ENCODE measurements at places on chromosomes 4 and X.
A peak's percentile ranks its signal among the peaks of the same experiment; 100 is the strongest.

GRCh38 chr4:128006592-128006991 lies 41.4 kb downstream of the ABHD18 start:
- DNase-seq, result no peak

GRCh38 chr4:101346351-101347266 lies 717 bp downstream of the PPP3CA start:
- DNase-seq, result no peak

GRCh38 chr4:158841540-158841939 lies 72.7 kb downstream of the FNIP2 start:
- DNase-seq, result no peak

DNA sequence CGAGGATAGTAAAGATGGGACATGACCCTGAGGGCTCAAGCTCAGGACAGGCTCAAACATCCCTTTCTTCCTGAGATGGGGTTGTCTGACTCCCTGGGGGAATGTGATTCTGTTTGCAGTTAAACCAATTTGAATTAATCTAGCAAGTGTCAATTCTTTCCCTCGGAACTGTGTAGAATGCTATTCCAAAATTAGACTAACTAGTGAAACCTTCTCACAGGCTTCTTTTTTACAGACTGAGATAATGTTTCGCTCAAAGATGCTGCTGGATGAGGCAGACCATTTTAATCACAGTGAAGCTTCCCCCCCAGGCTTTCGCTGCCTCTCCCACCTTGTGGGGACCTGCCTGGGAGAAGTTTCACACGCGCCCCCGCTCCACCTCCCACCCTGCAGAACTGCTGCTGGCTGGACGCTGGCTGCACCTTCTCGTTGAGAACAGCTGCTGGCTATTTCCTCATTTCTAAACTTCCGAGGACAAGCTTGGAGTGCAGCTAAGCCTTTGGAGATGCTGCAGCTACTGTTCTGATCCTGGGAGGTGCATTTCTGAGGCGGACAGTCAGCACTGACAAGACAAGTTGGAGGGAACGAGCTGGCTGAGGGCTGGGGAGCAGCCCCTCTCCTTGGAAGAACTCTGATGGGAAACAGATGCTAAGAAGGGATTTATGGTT lies 297.8 kb downstream of the RAPGEF2 start:
- no peak for DNase-seq

DNA sequence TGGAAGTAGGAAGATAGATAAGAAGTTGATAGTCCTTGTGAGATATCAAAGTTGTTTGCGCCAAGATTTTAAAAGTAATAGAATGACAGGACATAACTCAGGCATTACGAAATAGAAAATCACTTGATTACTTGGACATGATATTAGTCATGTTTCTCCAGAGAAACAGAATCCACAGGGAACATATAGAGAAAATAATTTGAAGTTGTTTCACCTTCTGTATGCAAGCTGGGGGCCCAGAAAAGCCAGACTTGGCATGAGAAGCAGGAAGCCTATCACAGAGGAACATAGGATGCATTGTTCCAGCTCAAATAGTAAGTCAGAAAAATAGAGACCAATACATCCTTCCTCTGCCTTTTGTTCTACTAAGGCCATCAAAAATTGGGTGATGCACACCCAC lies 715.9 kb downstream of the TECRL start:
- DNase-seq, result no peak

DNA sequence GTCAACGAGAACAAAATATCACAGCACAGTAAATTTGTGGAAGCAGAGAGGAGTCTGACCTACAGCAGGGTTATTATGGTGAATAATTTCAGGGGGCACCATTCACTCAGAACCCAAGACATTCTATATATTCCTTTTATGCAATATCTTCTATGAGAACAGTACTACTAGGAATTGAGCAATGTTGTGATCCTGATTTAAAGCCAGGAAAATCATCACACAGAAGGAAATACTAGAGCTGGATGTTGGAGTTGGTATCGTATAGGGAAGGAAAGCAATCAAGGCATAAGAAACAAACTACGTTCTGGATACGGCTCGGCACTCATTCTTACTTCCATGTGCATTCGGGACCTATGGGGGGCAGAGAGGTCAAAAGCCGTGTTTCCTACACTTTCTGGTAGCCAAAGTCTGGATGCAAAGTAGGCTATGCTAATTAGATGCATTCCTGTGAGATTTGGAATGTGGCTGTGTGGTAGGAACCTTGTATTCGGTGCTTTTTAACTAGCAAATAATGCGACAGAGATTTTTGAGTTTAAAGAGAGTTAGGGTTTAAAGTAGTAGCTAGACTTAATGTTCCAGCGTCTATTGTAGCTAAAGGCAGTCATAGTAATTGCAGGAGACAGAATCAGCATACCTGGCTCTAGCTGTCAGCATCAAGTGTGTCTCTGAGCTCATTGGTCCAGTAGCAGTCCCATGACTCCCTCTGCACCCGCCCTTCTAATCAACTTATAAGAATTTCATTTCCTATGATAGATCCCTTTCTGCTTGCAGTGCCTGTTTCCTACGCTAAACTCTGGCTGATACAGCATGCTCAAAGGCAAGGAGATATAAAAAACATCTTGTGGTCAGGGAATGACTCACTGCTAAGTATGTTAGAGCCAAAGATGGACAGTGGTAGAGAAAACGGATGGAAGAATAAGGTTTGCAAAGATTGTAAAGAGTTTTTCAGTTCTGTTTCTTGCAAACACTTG lies 43.3 kb upstream of the PDGFC start:
- no peak for DNase-seq

DNA sequence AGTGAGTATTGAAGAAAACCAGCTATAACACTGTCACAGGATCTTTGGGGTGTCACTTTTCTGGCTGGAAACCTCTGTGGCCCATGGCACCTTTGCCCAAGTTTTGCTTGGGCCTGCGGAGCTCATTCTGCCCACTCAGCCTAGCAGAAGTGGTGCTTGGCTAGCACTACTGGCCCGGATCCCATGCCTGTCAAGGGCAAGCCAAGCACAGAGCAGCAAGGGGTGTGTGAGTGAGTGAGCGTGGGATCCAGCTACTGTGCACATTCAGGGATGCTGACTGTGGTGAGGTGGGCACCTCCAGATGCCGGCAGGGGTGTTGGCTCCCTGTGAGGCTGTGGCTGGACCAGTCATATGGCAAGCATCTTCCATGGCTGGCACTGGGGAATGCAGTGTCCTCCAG lies 55.4 kb upstream of the RASGEF1B start:
- DNase-seq, result no peak

- DNase-seq, result peak; percentile 62
Measured at GRCh38 chr4:76199664-76200211, 13.9 kb downstream of the SCARB2 start.

DNA sequence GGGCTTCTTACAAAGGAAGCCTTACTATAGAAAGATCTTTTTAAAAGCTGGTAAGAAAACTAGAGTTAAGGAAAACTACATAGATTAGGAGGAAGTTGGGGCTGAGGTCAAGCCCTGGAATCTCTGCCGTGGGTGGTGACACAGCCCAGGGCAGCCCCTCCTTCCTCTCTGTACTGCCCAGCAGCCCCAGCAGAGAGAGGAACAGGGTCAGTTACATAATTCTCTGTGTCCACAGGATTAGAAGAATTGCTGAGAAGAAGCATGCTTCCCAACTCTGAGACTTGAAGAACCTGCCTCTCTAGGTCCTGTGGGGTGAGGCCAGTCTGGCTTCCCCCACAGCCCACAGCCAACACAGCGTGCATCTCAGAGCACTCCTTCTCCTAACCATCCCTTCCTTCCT lies 9.2 kb upstream of the ABLIM2 start:
- DNase-seq, result no peak

DNA sequence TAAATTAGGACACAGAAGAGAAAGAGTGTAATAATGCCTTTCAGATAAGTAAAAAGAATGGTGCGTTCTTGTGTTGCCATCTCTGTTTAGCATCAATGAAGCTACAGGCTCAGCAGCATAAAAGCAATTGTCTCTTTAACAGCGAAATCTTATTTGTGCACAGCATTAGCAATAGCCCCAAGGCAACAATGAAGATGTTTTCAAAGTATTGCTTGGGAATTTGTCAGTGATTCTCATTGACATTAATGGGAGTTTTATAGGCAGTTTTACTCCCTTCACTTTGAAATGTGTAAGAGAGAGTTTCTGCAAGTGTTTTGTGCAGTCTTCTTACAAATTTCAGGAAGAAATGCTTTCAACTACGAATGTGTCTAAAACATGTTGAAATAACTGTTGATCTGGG lies 633.0 kb downstream of the TLL1 start:
- no peak for DNase-seq

Data from thymus (tissue), 14 donors.